ENCODE measurements at places on chromosomes 7 and 10.
A peak's percentile ranks its signal among the peaks of the same experiment; 100 is the strongest.

- DNase-seq: no peak
These were observed 58.0 kb downstream of the CALML3 start for GRCh38 chr10:5582736-5583135.

GRCh38 chr10:3895045-3895631, 110.1 kb upstream of the KLF6 start:
- DNase-seq: no peak

DNA sequence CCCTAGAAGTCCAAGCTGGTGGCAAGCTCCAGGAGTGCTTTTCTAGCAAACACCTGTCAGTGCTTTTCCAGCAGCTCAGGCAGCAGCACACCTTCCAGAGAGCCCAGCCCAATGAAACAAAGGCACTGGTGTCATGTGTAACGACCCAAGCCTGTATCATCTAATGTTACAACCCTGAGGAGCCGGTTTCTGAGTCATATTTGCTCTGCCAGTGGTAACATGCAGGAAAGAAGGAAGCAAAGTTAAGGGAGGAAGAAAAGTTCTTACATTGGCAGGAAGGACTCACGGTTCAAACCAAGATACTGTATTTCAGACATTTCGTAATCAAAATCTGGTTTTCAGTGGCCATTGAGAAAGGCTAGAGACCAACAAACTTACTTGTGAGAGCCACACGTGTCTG, at the start of gene ANKRD22:
Gene ANKRD22, minus strand, starts transcription at position 139 of the 400 bp plus-strand sequence. CDS start 237 bp downstream, outside the sequence.
- DNase-seq: no peak

DNA sequence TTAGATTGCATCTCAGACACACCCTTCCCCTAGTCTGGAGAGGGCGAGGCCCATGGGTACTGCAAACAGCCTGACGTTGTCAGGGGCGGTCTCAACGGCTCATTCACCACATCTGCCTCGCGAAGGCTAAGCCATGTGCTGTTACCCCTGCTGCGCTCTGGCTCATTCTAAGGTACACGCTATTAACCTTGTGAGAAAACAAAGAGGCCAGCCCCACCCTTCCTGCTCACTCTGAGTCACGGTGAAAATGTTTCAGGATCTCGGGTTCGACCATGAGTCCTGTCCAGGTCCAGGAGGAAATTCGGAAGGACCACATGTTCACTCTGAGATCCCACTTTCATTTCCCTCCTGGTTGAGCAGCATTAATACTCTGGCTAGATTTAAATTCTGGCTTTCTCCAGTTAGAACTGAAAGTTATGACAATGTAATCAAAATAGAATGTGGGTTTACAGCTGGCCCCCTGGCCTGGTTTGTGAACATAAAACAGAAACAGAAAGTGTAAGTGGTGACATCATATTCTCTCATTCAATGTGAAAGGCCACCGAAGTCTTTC, 55.2 kb downstream of the EGFR start:
- DNase-seq: peak; percentile 11

DNA sequence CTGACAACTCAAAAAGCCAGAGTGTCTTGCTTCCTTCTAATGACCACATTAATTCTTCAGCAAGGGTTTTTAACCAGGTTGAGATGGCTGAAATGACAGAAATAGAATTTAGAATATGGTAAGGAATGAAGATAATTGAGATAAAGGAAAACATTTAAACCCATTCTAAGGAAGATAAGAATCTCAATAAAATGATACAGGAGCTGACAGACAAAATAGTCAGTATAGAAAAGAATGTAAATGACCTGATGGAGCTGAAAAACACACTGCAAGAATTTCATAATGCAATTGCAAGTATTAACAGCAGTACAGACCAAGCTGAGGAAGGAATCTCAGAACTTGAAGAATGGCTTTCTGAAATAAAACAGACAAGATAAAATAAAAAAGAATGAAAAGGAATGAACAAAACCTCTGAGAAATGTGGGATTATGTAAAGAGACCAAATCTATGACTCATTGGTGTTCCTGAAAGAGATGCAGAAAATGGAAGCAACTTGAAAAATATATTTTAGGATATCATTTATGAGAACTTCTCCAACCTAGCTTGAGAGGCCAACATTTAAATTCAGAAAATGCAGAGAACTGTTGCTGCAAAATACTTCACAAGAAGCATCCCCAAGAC, 87.1 kb downstream of the SAMD9 start:
- no peak for DNase-seq

GRCh38 chr7:142017451-142017850, 21.8 kb downstream of the MGAM start:
- no peak for DNase-seq

- DNase-seq: peak; percentile 58
These were observed 29.8 kb downstream of the ADAP1 start for GRCh38 chr7:924541-925231.

- DNase-seq: no peak
These were observed 87.7 kb downstream of the TNS3 start for GRCh38 chr7:47493976-47494911.

DNA sequence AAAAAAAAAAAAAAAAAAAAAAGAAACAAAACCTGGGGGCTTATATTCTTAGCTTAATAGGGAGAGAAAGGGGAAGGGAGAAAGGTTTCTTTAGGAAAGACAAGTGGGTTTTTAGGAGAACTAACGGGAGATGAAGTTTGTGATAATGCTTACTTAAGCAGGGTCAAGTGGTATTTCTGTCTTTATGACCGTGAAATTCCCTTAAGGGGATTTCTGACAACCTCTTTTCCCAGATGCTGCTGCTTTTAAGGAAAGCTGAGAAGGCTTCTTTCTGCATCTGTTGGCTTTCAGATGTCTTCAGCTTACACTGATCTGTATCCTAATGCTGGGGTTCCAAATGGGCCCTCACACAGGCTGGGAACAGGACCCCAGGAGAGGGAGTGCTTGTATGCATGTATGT, 42.6 kb downstream of the ADAMTS14 start:
- DNase-seq: no peak

Data from CD8-positive, alpha-beta T cell (primary cell).